ENCODE measurements at places on chromosomes 7 and 10.
A peak's percentile ranks its signal among the peaks of the same experiment; 100 is the strongest.

GRCh38 chr7:91835826-91836368 is 44.6 kb downstream of the MTERF1 start:
- no peak for DNase-seq

DNA sequence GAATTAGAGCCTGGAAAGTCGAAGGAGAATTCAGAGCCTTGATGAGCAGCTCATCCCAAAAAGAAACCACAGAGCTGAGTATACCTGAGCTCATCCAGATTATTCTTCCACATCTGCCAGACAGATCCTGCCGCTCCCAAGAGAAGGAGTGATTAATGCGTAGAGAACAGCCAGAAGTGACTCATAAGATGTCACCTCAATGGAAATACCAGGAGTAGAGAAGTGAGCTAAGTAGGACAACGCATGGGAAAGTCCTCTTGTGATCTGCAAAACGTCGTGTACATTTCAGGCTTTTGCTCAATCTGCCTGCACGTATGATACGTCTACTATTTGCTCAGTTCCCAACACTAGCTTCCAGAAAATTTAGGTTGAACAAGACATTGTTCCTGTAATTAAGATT is 230.5 kb upstream of the AUTS2 start:
- no peak for DNase-seq

DNA sequence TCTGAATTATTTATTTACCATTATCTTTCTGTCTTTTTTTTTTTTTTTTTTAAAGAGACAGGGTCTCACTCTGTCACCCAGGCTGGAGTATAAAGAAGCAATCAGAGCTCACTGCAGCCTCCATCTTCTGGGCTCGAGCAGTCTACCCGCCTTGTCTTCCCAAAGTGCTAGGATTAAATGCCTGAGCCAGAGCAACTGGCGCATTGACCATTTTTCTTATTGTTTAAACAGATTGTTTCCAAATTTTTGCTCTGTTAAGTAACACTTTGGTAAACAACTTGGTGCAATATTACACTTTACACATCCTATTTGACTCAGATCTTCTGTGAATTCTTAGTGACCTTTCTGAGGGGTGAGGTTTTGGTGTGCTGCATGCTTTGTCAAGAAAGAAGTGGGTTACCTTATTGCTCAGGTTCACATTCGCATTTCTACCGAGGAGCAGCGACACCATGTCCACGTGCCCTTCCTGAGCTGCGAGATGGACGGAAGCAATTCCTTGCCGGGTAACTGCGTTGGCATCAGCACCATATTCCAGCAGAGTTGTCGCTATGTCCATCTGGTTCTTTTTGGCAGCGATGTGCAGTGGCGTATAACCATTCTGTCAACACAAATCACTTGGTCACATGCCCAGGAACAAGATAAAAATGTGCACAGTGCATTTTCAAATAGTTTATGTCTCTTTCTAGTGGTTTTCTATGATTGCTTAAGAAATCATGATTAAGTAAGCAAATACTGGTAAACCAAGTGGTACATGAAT is 203.2 kb downstream of the ANK3 start:
- no peak for DNase-seq

- DNase-seq: no peak
Measured at GRCh38 chr7:20779041-20779440, 7.6 kb downstream of the SP8 start.

DNA sequence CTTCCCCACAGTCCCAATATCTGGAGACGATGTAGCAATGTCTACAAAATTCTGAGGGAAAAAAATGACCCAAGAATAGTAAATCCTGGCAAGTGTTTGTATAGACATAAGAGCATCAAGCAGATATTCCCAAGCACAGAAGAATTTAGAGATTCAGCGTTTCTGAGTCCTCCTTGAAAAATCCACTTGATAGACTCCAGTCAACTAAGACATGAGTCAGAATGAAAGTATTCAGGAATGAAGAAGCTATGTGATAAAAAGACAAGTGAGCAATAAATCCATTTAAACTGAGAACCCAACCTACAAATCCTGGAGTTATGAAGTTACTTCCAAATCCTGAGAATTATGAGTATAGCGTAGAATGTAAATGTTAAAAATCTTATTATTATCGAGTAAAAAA is 86.1 kb upstream of the NPY start:
- DNase-seq: no peak

DNA sequence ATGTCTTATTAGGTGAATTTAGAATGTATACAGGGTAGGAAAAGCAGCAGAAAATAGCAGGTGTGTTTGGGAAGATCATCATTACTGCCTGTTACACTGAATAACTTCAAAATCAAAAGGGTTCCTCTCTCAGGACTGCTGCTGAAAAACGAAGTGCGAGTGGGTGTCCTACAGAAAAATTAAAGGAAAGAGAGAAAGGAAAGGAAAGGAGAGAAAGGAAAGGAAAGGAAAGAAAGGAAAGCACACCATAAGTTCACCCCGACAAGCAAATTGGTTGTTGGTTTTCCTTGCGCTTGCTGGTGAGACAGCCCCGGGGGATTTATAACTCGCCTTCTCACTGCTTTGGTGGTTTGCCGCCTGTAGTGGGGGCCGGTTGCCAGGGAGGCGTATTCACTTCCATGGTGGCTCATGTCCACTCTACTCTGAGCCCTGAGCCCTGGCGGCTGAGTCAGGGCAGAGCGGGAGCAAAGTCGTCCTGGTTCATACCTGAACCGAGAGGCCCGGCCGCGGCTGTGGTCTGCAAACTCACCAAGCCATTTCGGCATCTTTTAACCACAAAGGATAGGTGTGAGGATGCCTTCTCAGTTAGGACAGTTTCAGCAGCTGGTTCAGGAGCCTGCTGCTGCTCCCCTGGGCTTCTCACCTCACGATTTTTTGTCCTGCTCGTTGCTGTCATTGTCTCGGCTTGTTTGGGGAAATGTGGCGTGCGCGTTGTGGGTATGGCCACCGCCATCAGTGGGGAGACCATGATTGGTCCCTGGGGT is 26.1 kb downstream of the INPP5A start:
- DNase-seq: no peak

DNA sequence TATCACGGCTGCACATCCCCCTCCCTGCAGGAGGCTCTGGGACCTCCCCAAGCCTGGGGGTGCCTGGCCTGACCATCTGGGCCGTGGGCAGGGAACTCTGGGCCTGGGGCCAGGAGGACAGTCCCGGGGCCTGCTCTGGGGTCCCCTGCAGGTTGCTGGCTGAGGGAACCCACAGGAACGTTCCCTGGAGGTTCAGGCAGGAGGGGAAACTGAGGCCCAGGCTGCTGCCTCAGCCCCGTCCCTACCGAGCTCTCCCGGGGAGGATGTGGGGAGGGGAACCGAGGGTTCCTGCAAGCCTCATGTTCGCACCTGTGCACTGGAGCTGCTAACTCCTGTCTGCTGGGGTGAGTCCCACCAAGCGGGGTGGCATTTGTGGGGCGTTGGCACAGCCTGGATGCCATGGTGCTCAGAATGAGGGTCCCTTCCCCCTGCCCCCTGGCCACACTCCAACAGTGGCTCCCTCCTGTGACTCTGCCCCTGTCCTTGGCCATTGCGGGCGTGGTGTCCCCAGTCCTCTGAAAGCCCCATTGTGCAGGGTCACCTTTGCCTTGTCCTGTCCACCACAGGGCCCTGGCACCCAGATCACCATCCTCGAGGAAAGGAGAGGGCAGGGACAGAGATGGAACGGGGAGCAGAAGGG is 9.4 kb downstream of the ELFN1 start:
- no peak for DNase-seq

DNA sequence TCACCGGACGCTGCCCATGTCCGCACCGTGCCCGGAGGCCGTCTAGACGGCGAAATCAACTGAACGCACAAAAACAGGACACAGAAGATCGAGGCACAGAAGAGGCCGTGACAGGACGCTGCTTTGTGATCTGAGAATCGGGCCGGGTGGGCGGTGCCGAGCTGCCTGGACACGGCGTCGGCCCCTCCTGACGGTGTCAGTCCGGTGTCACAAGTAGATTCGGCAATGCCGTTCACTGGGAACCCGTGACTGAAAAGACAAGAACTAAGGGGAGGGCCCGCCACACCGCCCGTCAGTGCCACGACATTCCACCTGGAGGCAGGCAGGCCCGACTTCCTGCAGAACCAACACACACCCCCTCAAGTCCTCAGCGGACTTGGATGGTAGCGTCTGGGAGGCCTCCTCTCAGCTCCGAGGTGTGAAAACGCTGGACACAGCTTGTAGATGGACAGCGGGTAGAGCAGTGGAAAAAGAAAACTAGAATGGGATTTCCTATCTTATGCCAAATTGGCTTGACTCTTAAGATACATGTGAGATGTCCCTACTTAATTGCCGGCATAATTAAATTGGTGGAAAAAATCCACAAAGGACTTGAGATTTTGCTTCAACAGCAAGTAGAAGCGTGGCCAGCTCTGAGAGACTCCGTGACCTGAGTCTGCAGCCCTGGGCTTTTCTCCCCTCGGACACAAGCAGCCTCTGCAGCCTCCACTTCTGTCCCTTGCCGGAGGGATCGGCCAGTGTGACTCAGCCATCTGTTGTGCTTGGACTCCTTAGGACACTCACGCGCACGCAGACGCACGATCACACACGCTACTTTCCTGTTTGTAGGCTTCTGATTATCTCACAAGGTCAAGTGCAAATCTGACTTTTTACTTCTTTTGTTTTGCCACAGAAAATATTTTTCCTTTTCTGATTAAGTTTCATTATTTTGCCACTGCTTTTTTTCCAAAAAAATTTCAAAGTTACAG is 269.0 kb downstream of the DIP2C start:
- no peak for DNase-seq

- DNase-seq: peak; percentile 49
Measured at GRCh38 chr7:29921404-29922010, 68.1 kb downstream of the SCRN1 start.

- DNase-seq: no peak
Measured at GRCh38 chr7:47298636-47299035, 283.3 kb downstream of the TNS3 start.

DNA sequence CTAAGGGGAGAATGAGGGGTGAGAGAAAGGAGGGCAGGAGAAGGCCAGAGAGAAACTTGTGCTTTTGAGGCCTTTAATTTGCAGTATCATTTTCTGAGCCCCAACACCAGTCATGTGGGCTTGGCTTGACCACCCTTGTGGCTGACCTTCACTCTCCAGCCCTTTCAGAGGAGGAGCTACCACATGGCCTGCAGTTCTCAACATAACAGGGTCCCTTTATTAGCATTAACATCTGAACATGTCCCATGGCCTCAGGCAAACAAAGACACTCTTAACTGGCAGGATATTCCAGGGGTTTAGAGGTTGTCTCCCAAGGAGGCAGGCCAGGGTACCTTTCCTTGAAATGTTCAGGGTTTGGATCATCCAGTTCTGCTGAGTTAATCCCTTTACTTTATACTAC is 6.7 kb downstream of the ZNF713 start:
- DNase-seq: no peak

DNA sequence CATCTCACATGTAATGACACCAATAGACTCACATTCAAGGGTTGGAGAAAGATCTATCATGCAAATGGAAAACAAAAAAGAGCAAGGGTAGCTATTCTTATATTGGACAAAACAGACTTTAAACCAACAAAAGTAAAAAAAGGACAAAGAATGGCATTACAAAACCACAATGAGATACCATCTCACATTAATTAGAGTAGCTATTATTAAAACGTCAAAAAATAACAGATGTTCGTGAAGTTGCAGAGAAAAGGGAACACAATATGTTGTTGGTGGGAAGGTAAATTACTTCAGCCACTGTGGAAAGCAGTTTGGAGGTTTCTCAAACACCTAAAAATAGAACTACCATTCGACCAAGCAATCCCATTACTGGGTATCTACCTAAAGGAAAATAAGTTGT is 197.0 kb downstream of the SNX13 start:
- no peak for DNase-seq

- no peak for DNase-seq
Measured at GRCh38 chr10:74330646-74331045, 179.6 kb downstream of the ADK start.

- no peak for DNase-seq
Measured at GRCh38 chr7:70553364-70553763, 578.6 kb upstream of the GALNT17 start.

- no peak for DNase-seq
Measured at GRCh38 chr10:119003572-119004289, 25.8 kb upstream of the NANOS1 start.

- no peak for DNase-seq
Measured at GRCh38 chr10:132920101-132920925, 22.1 kb downstream of the CFAP46 start.

- no peak for DNase-seq
Measured at GRCh38 chr7:102390697-102391484, 5.3 kb upstream of the PRKRIP1 start.

DNA sequence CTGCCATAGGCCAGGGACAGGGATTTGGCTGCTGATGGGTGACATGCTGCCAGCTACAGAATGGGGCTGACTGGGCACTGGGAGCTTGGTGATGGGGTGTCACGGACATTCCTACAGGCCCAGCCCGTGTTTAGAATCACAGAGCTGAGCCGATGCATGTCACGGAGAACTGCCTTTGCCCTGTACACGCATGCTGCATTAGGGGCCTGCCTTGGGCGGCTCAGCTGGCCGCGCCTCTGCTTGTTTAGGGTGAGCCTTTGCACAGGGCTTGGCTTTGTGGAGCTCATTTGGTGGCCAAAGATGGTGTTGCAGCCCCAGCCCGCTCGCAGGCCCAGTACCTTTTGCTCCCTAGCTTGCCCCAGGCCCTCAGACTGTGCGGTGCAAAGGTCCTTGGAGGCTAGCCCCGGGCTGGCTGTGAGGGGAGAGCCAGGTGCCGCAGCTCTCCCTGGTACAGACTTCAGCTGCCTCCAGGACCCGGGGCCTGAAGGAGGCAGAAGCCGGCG is 108.4 kb upstream of the BTBD16 start:
- no peak for DNase-seq

GRCh38 chr10:127797339-127797738 is 60.4 kb downstream of the FOXI2 start:
- DNase-seq: no peak

GRCh38 chr7:45220846-45221618 is 63.4 kb downstream of the RAMP3 start:
- DNase-seq: no peak

- DNase-seq: no peak
Measured at GRCh38 chr7:4724648-4725013, 42.5 kb downstream of the FOXK1 start.

DNA sequence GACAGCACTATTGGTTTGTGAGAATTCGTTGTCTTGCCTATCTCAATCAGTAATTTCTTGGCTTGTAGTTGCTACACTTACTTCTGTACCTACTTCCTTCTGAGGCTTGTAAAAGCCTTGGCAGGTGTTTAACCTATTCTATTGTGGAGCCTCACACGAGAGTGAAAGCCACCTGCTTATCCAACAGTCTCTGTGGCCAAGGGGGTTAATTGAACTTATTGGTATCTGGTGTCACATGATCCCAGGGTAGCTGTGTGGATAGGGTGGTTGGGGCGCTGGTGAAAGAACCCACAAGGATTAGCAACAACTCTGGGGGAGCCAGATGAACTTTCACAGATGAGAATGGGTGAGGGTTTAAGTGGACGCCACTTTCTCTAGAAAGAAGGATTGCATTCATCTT is 13.9 kb upstream of the ATP6V0E2 start:
- DNase-seq: no peak
